Left lung (tissue), 14 donors: ENCODE measurements at places on chromosomes 11 and 22. TPM values are rescaled to one million over a fixed set of nuclear protein-coding genes. Genes with fewer than 3 reads are reported as not detected.

DNA sequence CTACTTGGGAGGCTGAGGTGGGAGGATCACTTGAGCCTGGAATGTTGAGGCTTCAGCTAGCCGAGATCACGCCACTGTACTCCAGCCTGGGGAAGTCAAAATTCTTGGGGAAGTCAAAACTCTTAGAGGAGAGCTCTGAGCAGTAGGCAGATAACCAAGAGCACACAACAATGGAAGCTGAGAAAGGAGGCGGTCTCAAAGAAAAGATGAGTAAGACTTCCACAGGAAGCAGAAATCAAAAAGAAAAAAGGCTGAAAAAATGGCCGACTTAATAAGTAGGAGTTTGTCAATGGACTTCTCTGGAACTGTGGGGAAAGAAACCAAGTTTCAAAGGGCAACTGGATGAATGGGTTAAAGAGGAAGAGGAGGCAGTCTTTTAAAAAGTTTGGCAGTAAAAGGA lies 32.1 kb downstream of the RAB30 start:
- no peak for DNase-seq

GRCh38 chr11:80822308-80822707 lies 1381.5 kb upstream of the TENM4 start:
- DNase-seq: no peak

The CHRNA10 gene
- polyA plus RNA-seq: 2.6 TPM

The RBFOX2 gene
- 171 TPM for polyA plus RNA-seq

DNA sequence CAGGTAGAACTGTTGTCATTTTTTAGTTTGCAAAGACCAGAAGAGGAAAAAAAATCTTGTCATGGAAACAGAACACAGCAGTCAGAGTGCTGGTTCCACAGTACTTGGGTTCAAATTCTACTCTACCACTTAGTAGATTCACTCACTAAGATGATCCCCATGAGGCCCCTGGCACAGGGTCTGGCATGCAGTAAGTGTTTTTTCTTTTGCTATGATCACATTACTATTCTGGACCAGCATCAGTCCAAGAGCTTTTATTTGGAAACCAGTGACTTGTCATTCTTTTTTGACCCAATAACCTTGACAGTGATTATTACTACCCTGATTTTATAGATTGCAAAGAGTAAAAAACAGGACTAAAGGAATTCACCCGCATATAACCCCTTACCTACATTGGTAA lies 4.1 kb downstream of the EEF1G start:
- no peak for DNase-seq

DNA sequence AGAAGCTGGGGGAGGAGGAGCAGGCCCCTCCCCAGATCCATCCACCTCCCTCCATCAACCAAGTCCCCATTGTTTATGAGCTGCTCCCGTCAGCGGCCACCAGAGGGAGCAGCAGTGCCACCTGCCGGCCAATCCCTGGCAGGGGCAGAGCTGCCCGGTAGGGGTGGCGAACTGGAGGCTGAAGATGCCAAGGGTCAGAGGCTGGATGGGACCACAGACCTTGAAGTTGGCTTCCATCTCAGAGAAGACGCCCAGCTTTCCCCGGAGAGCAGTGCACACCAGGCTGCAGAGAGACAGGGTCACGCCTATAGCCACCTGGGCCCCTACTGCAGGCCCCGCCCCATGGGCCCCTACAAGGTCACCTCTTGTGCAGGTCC lies 3.6 kb downstream of the FIBP start:
- peak; percentile 75 for DNase-seq

DNA sequence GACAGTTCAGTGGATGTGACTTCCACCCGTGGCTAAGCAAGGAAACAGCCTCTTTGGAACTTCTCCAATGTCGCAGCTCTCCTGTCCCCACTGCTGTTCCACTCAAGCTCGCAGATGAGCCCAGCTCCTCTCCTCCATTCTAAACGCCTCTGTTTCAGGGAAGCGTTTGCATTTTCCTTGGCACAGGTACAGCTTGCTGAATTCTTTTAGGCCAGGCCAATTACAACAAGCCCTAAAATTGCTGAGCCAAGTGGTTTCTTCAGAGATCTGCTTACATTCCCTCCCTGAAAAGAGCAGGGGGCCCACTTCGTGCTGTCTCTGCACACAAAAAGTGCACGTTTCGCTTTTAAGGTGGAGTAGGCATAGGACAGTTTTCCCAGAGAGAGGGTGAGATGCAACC lies 91.5 kb upstream of the BLID start:
- no peak for DNase-seq

GRCh38 chr11:85062659-85063058 lies 564.5 kb downstream of the DLG2 start:
- no peak for DNase-seq
